Right cardiac atrium (tissue), 5 donors: ENCODE measurements at places on chromosomes 5 and 9. TPM values are rescaled to one million over a fixed set of nuclear protein-coding genes. Genes with fewer than 3 reads are reported as not detected.
A peak's percentile ranks its signal among the peaks of the same experiment; 100 is the strongest.

DNA sequence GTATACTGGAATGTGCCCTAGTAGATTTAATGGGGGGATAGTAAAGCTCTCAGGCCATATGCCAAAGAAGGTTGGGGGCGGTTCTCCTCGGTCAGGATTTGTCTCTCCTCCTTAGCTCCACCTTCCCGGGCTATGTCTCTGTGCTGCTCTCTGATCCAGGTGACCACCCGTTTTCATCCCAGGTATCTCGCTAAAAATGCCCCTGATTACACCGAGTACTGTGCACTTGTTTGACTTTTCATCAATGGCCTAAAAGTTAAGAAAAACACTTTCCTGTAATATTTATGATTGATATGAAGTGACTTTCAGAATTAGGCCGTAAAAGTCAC lies 724 bp downstream of the NDUFS6 start:
- DNase-seq = no peak

- no peak for DNase-seq
Measured at GRCh38 chr5:57720656-57721055, 238.0 kb upstream of the ACTBL2 start.

GRCh38 chr9:12060811-12061210 lies 632.4 kb upstream of the TYRP1 start:
- DNase-seq = no peak

DNA sequence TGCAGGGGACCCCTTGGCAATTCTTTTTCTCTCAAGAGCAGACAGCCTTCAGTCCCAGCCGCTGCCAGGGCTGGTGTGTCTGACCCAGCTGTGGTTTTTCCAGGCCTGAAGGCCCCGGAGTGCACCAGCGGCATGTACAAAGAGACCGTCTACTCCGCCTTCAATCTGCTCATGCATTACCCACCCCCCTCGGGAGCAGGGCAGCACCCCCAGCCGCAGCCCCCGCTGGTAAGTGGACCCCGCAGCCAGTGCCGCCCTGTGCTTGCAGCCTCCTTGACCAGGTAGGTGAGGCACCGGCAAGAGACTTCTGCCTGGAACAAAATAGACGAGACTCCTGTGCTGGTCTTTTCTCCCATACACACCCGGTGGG lies 1.3 kb downstream of the TCF7 start:
- no peak for DNase-seq

GRCh38 chr9:92359394-92359995 lies 33.7 kb downstream of the CENPP start:
- DNase-seq = no peak

DNA sequence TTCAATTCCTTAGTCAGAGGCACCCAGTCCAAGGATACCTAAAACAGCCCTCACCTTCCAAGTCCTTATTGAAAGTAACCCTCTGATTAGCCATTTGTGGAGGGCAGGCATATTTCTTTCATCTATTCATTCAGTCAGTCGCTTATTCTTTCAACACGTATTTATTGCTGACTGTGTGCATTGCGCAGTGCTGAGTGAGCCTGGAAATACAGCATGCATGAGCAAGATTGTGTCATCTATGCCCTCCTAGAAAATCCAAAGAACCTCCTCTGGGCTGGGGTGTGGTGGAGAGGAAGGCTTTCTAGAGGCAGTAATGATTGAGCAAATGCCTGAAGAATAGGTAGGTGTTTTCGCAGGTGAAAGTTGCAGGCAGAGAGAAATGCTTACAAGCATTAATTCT lies 8.5 kb upstream of the FEM1C start:
- no peak for DNase-seq

GRCh38 chr5:80941496-80941895 lies 18.7 kb upstream of the RASGRF2 start:
- DNase-seq = no peak

DNA sequence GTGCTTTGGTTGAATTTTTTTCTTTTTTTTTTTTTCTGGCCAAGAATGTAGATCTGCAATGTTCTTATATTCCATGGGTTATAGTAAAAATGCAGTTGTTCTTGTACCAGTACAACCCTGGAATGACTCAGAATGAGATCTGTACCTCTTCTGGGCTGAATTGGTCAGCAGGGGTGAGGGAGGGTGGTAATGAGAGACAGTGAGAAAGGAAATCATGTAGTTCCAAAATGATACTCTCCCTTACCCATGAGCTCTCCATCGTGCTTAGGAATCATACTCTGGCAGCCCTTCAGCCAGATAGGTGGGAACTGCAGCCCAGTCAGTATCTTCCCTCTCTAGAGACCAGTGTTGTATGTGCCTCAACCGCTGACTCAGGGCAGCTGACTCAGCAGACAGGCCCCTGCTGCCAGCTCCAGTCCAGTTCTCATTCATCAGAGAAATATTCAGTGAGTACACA lies 2.1 kb upstream of the GLIS3 start:
- DNase-seq = peak; percentile 85

- no peak for DNase-seq
Measured at GRCh38 chr5:144510845-144511579, 340.3 kb downstream of the KCTD16 start.

GRCh38 chr9:16811987-16812685 lies 58.3 kb downstream of the BNC2 start:
- DNase-seq = no peak

GRCh38 chr9:132069046-132069898 lies 10.4 kb downstream of the MED27 start:
- no peak for DNase-seq

- DNase-seq = peak; percentile 32
Measured at GRCh38 chr9:135970128-135970815, 9.1 kb upstream of the UBAC1 start.

The CERT1 gene
- 28.7 TPM for total RNA-seq
